GM18507 (cell line): ENCODE measurements at places on chromosomes 2 and 18.

- no peak for DNase-seq
These were observed 10.9 kb downstream of the TRIP12 start for GRCh38 chr2:229910832-229911412.

GRCh38 chr18:48888773-48889080, 62.0 kb downstream of the SMAD7 start:
- DNase-seq, result no peak

DNA sequence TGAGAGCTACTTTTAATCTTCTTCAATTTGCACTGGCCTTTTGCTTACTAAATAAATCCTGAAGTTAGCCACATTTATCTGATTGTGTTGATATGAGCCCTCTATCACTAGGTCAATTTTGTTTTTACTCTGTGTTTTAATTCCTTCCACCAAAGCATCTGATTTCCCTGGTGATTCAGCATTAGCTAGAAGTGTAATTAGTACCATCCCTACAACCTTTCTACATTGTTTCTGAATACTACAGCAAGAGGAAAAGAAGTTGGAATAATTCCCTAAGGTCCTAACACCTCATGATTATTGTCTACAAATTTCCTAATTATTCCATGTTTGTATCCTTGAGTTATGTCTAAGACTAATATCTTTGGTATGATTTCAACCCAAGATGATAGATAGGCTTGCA, 1093.6 kb downstream of the SUCLG1 start:
- no peak for DNase-seq

- no peak for DNase-seq
These were observed 54.2 kb upstream of the FRZB start for GRCh38 chr2:182920631-182921056.

DNA sequence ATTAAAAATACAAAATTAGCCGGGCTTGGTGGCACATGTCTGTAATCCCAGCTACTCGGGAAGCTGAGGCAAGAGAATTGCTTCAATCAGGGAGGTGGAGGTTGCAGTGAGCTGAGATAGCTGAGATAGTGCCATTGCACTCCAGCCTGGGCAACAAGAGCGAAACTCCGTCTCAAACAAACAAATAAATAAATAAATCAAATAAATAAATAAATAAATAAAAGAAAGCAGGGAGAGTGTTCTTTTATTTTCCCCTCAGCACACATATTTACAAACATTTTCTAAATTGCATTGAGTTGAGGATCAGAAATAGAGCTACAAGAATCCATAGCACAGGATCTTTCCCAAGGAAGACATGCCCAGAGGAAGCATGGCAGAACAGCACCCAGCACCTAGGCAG, 71.9 kb downstream of the RIT2 start:
- DNase-seq, result no peak

- DNase-seq, result no peak
These were observed 146.5 kb downstream of the CABLES1 start for GRCh38 chr18:23281626-23282436.

DNA sequence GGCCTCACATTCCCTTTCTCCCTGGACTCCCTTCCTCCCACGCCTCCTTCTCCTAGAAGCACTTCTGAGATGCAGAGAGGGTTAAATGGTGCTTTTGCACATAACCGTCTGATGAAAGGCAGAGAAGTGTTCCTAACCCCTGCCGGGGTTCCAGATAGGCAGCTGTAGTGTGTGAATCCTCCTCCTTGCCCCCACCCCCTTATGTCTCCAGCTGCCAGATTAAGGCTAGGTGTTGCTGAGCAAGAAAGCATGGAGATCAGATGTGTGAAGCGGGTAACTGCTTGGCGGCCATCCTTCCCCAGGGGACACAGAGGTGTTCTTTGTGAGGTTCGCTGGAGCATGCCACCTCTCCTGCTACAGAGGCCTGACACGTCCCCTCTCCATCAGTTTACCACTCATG, 88.3 kb downstream of the NRP2 start:
- no peak for DNase-seq

GRCh38 chr2:96873651-96874096, 3.8 kb upstream of the SEMA4C start:
- no peak for DNase-seq

- no peak for DNase-seq
These were observed 20.1 kb upstream of the SLC39A10 start for GRCh38 chr2:195636890-195637289.

DNA sequence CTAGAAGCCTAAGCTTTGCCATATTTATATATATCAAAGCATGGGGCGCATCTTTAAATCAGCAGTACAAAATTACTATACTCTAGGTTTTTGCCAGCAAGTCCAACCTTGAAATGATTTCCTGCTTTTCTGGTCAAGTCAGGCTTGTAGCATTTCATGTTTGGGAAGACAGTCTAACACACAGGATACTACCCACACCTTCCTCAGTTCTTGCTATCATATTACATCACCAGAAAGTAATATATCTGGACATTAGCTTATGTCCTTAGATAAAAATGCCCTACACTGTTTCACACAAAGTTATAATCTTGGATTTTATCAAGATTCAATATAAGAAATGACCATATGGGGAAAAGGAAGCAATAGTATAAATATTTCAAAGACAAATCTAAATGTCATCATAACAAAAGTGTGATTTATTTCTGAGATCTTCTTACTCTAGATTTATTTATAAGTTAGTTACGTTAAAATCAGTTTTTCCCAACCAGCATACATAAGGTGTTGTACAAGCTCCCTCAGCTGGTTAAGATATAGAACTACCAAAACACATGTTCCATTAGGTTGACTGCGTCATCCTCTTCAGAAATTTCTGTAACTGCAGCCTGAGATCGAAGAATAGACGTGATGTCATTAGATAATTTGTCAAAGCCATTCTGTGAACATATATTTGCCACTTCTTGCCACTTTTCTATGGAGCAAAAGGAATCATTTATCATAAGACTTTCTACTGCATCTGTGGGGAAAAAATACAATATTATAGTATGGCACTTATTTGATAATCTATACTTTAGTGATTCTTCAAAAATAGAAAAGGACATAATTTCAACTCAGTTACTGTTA, 56.6 kb downstream of the CLHC1 start:
- peak; percentile 18 for DNase-seq

DNA sequence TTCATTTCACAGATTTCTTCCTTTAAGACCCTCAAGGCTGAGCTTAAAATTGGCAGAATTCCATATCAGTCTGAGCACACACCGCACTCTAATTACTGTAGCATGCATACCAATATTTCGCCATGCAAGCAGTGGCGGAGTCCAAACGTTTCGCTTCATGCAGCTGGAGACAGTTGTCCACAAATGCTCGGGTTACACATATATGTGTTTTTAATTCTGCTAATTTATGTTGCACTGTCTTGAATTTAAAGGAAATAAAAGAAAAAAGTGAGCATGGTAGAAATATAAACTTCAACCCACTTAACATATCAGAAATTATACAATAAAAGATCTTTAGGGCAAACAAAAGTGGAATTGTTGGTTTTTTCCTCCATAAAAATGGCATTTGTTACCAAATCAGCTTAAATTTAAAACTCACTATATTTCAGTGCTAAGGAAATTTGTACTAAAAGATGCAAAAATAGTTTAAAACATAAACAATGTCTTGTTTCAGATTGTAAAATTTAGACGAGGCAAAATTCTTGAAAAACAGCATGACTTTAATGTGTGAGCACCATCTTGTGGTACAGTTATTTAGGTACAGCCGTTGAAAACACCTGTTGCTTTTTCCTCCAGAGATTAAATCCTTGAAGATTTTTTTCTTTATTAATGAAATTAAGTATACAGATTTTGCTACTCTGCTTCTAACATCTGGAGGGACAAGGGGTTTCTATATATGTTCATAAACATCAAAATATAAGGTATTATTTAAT, 24.1 kb upstream of the KANSL1L start:
- DNase-seq, result no peak

GRCh38 chr2:239955087-239955988, 69.8 kb downstream of the NDUFA10 start:
- DNase-seq, result no peak

- no peak for DNase-seq
These were observed 223.4 kb downstream of the NCKAP5 start for GRCh38 chr2:133344849-133345248.

DNA sequence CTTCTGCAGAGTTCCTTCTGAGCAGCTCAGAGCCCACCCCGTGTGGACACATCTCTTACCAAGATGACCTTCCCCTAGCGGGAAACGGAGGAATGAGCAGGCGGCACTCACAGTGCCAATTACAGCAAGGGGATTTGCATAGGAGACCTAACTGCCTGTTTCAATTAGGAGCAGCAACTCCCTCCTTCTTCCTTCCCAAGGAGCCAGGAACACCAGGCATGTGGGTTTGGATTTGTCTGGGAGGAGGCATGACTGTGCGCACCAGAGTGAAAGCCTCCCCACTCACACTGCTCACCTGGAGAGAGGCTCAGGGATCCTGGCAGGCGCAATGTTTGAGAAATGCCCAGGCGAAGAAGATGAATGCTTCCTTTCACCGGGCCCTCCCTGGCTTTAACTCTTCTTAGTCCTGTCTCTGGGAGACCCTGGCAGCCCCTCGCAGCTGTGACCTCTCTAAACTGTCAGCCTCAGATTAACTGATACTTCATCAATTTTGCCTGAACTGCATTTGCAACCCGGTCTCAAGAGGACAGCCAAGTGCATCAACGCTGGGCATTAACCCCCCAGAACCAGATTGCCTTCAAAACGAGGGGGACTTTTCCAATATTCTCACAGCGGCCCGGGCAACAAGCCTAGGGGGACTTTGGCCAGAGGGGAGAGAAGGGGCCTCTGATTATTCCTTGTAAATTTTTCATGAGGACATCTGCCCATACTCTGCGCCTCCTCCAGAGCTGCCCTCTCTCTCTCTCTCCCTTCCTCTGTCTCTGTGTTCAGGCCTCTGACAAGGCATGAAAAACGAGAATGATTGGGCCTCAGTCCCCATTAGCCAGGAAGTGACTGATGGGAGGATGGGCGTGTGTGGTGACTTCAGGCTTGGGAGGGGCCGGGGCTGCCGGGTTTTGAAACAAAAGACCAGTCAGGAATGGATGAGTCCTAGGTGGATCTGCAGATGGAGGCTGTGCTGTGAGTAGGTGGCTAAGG, 93.8 kb downstream of the CMPK2 start:
- no peak for DNase-seq

GRCh38 chr2:239567786-239568185, 167.0 kb upstream of the HDAC4 start:
- DNase-seq, result no peak

DNA sequence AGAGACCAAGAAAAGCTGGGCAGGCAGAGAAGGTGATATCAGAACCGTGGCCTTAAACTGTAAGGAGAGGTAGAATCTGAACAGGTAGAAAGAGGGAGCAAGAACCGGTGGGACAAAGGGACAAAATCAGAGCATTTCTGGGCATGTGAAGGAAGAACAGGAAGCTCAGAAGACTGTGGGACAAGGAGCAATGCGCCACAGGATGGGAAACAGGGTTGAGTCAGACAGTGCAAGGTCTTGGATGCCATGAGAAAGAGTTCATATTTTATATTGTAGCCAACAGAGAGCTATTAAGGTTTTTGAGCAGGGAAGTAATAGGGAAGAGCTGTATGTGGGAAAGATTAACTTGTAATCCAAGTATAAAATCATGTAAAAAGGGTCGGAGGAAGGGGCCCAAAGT, 106.4 kb upstream of the UGP2 start:
- no peak for DNase-seq

- no peak for DNase-seq
These were observed 20.8 kb downstream of the SOS1 start for GRCh38 chr2:39099870-39100728.

DNA sequence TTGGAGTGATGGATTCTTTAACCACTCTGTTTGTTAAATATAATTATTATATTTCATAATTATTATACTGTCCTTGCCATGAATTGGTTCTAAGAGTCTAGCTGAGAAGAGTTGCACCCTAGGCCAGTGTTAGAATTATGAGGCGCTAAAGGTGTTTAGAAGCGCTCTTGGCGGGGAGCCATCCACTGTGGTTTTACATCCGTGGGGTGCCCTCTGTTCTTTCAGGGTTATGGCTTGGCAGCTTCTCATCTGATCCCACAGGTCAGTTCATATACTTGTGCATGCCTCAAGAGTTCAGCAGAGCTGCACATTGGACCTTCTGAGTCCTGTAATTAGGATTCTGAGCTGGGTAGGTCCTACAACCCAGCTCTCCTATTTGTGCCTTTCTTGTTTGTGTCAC, 9.1 kb downstream of the ASAP2 start:
- no peak for DNase-seq

DNA sequence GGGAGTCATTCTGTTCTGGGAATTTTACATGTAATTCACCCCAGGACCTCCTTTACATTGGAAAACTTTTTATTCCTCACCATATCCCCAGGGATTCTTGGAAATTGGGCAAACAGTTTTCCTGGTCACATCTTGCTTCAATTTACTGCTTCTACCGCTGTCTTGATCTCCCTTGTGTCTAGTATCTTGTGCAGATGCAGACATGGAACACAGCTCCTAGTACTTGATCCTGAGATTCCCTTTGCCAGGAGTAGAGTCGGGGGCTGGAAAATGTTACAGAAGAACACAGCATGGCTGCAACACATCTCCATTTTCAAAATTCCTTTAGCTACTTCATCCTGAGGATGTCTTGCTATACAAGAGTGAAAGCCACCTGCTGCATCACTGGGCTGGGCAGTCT, 472.8 kb downstream of the PLCL1 start:
- DNase-seq, result no peak

DNA sequence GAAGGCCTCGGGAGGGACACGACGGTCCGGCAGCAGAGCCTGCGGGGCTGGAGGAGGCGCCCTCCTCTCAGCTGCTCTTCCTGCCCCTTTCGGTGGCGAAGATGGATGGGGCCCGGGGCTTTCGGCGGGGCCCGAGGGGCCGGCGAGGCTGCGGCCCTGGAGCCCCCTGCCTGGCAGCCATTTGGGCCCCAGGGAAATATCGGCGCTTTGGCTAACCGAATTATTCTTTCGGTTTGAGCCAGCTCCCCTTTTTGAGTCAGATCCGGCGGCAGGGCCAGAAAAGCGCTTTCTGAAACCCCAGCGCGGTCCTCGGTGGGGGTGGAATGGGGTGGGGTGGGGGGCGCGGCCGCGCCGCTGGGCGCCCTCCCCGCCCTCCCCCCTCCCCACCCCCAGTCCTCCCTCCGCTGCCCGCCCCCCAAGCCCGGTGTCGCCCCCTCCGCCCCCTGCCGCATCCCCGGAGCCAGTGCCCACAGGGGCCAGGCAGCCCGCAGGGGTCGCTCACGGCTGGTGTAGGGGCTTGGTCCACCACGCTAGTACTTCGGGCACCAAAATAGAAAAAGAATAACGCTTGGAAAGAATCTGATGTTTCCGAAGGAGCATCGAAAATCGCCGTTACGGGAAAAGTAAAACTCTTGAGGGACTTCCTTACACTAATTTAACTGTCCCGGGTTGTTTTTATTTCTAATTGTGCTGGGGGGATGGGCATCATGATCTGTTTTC, 9.1 kb upstream of the ARID5A start:
- peak; percentile 53 for DNase-seq

GRCh38 chr2:15940661-15941480, 521 bp downstream of the MYCN start:
- DNase-seq, result no peak
